ENCODE measurements at places on chromosomes 5 and 9. TPM values are rescaled to one million over a fixed set of nuclear protein-coding genes. Genes with fewer than 3 reads are reported as not detected.

SPATA31D4 gene
- not detected for total RNA-seq

DNA sequence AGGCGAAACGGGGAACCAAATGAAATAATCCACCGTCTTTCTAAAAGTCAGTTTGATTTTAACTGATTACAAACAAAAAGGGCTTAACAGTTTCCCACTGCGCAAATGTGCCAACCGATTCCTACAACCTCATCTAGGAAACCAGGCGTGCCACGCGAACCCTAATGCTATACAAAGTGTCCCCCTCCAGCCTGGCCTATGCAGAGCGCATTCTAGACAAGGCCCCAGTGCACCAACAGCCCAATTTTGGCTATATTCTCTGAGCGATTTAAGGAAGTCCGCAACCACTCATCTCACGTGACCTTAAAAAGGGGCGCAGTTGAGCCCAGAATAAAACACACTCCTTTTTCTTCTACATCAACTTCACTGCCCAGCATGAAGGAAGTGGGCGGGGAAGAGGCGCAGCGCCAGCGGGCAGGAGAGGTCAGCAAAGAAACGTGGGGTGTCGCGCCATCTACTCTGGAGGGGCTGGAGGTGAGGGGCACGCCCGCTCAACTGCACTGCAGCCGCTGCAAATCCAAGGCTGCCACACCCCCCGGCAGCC is 779 bp downstream of the FAM13B start:
- DNase-seq, result peak; percentile 83

DNA sequence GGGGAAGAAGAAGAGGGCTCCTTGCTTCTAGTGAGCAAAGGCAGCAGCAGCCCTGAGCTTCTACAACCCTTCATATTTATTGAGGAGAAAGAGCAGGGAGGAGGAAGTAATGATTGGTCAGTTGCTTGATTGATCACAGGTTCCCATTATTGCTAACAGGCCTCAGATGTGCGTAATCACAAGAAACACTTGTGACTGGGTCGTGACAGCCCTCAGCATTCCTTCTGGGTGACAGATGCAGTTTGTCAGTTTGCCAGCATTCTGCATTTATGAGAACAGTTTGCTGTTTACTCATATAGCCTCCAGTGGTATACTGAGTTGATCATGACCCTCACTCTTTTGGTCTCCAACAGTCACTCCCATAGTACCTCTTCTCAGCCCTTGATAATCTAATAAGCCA is 111.5 kb upstream of the TNC start:
- no peak for DNase-seq

DNA sequence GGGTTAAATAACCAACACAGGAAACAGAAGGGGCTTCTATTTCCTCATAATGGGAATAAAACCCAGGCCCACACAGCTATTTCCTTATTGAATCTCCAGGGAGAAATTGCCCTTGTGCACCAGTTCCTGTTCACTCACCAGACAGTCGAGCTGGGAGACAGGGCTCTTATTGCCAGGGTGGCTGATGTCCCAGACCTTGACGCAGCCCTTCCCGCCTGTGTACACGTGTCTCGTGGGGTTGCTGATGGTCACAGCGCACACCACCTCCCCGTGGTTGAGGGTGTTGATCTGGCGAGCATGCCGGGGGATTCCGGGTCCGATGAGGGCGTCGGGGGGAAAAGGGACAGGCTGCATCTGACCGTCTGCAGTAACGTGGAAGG is 96.5 kb downstream of the TLE1 start:
- DNase-seq, result no peak

DNA sequence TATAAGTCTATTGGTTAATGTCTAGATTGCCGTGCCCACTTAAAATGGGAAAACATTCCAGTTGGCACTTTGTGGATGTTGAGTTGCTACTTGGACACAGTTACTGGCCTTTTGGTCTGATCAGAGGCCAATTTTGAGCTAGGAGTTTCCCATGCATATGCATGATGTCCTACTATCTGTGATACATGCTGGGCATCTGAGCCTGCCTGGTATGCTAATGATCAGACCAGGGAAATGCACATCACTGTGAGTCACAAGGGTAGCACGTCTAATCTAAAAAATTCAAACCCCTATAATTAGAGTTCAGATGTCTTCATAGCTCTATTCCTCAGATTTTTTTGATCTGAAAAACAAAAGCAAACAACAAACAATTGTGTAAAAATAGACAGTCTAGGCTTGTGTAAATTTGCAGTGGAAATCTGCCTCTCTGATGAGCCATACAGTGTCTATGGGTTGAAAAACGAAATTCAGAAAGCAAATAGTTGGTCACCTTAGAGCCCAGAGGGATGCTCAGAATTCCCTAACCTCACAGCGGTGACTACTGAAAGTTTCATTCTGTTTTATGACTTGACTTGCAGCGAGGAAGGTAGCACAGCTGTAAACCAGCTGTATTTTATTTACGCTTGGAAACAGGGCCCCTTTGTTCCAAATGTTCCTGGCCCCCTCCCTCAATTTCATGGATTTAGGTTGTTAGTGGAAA is 37.3 kb downstream of the PALM2AKAP2 start:
- no peak for DNase-seq

SETD9 gene
- 13.3 TPM for total RNA-seq

DNA sequence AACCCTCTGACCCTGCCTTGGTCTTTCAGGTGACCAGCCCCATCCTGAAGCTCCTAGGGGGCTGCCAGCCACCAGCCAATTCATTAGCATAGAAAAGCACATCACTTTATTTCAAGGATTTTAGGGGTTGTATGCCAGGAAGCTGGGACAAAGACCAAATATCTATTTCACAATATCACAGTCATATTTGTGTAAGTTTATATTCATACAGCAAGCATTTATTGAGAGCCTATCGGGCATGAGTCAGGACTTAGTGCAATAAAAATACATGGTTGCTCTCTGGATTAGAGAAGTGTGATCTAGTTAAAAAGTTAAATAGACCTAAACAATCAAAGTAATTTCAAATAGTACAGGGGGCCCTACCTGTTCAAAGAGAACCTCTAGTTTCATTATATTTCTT is 113.8 kb downstream of the ERCC6L2 start:
- DNase-seq, result no peak

GRCh38 chr9:22528485-22528884 is 81.9 kb downstream of the DMRTA1 start:
- peak; percentile 77 for DNase-seq

- DNase-seq, result no peak
Observed at GRCh38 chr5:91386120-91386519, 3.0 kb upstream of the ARRDC3 start.

GRCh38 chr9:79201636-79202035 is 370.1 kb upstream of the TLE4 start:
- DNase-seq, result no peak

CNTNAP3B gene
- total RNA-seq, result not detected

INSL6 gene
- total RNA-seq, result not detected

GPR21 gene
- total RNA-seq, result 4.1 TPM

DNA sequence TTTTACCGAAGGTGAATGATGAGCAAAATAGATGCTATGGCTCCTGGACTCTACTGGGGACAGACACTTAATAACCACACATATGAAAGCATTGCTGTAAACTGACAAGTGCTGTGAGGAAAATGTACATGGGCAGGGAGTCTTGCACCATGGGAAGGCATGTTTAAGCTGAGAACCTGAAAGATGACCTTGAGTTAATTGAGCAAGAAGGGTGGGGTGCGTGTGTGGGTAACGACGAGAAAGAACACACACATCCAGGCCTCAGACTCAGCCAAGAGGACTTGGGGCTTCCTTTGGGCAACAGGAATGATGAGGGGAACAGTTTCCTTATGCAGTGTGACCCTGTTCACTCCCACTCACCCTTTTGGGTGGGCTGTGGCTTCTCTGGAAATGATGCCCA is 73.1 kb downstream of the HSPA4 start:
- no peak for DNase-seq

CDC37L1 gene
- total RNA-seq, result 11.1 TPM

DNA sequence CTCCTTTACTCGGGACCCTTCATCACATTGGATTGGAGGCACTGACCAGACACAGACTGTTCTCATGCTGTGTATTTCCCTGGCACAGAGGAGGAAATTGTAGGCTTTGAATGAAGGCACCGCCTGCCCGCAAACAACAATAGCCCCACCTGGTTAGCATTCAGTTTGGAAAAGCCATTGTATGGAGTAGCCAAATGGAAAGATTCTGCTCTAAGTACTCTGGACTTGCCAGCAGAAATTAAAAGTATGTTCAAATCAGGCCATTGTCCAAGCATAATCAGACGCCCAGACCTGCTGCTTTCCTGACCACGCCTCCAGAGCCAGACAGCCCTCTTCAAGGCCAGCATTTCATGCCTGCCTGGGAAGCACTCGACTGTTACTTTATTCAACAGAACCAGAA is 8.0 kb upstream of the SEMA4D start:
- no peak for DNase-seq

NME5 gene
- total RNA-seq, result not detected

GRCh38 chr5:113271745-113272454 is 162.9 kb downstream of the TSSK1B start:
- no peak for DNase-seq

TLE1 gene
- not detected for total RNA-seq

GRCh38 chr5:9409413-9409960 is 136.4 kb downstream of the SEMA5A start:
- no peak for DNase-seq

LCN1 gene
- not detected for total RNA-seq

- DNase-seq, result no peak
Observed at GRCh38 chr9:70551801-70552200, 137.3 kb upstream of the KLF9 start.

GRCh38 chr5:151267491-151268260 is 14.7 kb downstream of the GM2A start:
- DNase-seq, result no peak

NUDCD2 gene
- total RNA-seq, result 64.6 TPM

DNA sequence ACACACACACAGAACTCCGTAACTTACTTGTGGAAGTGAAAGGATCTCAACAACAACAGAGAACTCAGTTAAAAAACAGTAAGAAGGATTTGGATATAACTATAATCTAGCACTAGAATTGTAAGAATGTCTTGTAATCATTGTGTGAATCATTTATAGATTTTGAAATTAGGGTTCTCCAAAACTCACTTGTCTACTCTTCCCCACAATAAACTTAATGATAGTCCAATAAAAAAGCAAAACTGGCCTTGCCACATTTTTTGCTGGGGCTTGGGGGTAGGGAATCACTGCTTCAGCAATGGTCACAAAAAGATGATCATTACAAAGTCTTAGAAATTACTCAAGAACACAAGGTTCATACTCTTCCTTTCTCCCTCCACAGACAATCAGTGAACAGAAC is 8.8 kb downstream of the TBCA start:
- no peak for DNase-seq

PCDHGA7 gene
- total RNA-seq, result 5.6 TPM

GRCh38 chr5:173065155-173065554 is 9.0 kb downstream of the CREBRF start:
- DNase-seq, result peak; percentile 20

- peak; percentile 83 for DNase-seq
Observed at GRCh38 chr5:177113566-177114424, 19.8 kb upstream of the NSD1 start.

DNA sequence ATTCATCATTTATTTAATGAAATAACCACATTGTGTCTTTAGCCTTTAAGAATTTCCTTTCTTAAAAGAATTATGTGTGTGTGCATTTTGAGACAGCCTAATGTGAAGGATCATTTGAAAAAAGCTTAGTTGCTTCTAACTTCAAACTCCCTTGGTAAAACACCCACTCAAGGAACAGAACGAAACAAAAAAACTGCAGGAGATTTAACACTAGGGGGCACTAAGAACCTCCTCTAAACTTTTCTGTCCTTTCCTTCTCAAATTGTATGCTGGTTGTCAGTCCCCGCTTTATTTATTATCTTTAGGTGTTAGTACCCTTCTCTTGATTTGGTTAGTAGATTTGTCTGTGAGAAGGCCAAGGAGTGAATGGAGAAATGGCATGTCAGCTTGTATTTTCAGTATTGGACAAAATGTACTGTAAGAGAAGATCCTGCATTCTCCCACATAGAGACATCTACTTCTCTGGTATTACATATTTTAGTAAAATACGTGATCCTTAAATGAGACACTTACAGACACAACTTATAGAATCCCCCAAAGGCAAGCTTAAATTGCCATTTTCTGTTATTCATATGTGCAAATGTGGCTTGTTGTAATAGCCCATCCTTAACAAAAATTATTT is 229.7 kb downstream of the MRPS30 start:
- peak; percentile 19 for DNase-seq

GRCh38 chr9:8262625-8263622 is 463.3 kb upstream of the DMAC1 start:
- no peak for DNase-seq

KCNMB1 gene
- total RNA-seq, result not detected

GRCh38 chr5:143606043-143606752 is 202.7 kb upstream of the NR3C1 start:
- peak; percentile 28 for DNase-seq

DNA sequence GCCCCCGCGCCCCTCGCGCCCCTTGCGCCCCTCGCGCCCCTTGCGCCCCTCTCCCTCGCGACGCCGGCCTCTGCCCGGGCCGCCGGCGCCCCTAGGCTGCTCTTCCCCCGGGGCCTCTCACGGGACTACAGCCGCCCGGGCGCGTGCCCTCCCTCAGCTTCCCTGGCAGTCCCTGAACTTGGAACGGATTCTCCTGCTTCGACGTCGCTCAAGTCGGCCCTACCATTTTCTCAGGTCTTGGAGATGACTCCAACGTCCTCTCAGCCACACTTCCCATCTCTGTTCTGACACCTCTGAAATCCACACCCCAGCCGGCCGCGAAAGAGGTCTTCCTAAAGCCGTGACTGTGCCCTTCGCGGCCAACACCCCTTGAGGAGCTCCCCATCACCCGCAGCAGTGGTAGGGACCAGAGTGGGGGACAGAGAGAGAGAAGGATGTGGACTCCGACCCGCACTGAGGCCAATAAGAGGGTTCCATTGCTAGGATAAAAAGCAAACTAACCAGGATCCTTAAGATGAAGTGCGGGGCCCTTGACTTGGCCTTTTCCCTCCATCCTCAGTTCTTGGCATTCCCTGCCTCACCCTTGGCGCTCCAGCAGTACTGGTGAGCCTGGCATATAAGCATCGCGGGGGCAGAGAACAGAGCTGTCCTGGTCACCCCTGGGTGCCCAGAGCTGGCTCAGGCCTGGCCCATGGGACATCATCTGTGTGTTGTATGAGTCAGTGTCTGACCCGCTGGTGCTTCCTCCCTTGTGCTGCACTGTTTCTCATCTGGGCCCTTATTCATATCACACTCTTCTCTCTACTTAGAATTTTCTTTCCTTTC is 38.6 kb upstream of the GARNL3 start:
- no peak for DNase-seq

DNA sequence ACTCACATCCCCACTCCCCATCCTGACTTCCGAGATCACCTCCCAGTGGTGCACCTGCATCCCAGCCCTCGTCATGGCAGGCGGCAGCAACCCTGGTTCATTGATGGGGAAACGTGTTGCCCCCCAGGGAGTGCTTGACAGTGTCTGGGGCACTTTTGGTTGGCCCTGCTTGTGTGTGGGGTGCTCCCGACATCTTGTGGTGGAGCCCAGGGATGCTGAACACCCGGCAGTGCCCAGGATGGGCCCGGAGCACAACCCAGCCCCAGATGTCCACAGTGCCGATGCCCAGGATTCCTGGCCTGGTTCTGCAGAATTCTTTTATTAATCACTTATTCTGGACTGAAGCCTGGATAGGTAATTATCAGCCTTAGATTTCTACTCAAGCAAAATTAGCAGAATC is 3.7 kb downstream of the MRPL36 start:
- DNase-seq, result no peak

WNT8A gene
- not detected for total RNA-seq

All from OCI-LY7 (cell line).